Stimulated activated memory B cell treated with anti-CD40 and anti-IgM and Interleukin-4, amounts not matched to agents 10 μg/mL and 1 μg/mL and 100 μg/mL, for 72 hours (primary cell): ENCODE measurements at places on chromosomes 13 and 19.

- peak overlapping the region; percentile 83 for H3K27ac ChIP-seq
- peak; percentile 84 for ATAC-seq
- H3K36me3 ChIP-seq, result peaks cover 76% of the 10 kb centered on the region
- peak overlapping the region; percentile 53 for H3K4me3 ChIP-seq
- peaks cover 82% of the 10 kb centered on the region for H3K4me1 ChIP-seq
These were observed 7.5 kb downstream of the RPS9 start for GRCh38 chr19:54207983-54208783.

DNA sequence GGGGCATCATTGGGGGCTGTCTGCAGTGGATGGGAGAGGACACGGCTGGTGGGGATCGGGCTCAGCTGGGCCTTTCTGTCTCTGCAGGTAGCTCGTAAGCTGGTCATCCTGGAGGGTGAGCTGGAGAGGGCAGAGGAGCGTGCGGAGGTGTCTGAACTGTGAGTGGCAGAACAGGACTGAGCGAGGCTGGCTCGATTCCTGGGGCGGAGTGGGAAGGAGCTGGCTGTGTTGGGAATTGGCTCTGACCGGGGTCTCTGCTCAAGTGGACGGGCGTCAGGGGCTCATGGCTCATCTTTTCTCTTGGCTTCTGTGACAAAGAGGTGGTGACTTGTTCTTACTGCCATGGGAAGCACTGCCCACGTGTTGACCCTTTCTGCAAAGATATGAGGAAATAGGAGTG, 11.6 kb downstream of the TPM4 start:
- H3K36me3 ChIP-seq, result peaks cover 71% of the 10 kb centered on the region
- no peak overlapping the region for H3K4me3 ChIP-seq
- H3K27me3 ChIP-seq, result no peaks in the 10 kb centered on the region
- peaks cover 35% of the 10 kb centered on the region for H3K4me1 ChIP-seq

DNA sequence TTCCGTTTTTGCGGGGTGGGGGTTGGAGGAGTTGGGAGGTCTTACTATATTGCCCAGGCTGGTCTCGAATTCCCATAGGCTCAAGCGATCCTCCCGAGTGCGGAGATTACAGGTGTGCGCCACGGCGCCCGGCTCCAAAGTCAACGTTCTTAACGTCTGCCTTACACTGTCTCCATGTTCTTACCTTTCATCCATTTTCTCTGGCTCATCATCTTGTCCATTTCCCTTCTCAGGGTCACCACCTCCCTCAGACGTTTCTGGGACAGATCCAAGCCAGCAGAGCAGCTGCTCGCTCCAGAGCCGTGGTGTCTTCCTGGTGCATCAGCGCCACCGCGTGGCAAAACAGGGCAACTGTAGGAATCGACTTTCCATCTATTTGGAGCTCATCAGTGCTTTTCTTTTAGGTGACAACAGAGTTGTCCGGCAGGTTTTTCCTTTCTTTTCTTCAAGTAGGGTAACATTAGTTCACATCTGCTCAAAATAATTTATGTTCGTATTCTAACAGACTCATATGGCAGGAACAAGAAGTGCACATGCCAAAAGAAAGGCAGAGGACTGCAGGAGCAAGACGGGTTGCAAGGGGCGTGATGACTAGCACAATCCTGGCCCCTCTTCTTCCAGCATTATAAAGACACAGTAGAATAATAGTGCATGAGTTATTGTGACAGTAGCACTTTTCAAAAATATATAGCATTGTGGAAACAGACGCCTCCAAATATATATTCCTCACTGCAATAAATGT, 103.1 kb upstream of the ABCC4 start:
- H3K27me3 ChIP-seq, result peaks cover 39% of the 10 kb centered on the region
- peaks cover 12% of the 10 kb centered on the region for H3K4me1 ChIP-seq
- no peaks in the 10 kb centered on the region for H3K36me3 ChIP-seq
- H3K27ac ChIP-seq, result no peak overlapping the region

GRCh38 chr13:40179445-40180281, 486.8 kb downstream of the FOXO1 start:
- no peak overlapping the region for H3K4me3 ChIP-seq
- no peak overlapping the region for H3K27ac ChIP-seq
- no peak for ATAC-seq
- H3K36me3 ChIP-seq, result no peaks in the 10 kb centered on the region

- H3K4me1 ChIP-seq, result peaks cover 10% of the 10 kb centered on the region
- no peak overlapping the region for H3K27ac ChIP-seq
- H3K36me3 ChIP-seq, result peaks cover 10% of the 10 kb centered on the region
- H3K4me3 ChIP-seq, result no peak overlapping the region
- H3K27me3 ChIP-seq, result no peaks in the 10 kb centered on the region
These were observed 31.9 kb downstream of the ANKRD10 start for GRCh38 chr13:110882972-110883371.

DNA sequence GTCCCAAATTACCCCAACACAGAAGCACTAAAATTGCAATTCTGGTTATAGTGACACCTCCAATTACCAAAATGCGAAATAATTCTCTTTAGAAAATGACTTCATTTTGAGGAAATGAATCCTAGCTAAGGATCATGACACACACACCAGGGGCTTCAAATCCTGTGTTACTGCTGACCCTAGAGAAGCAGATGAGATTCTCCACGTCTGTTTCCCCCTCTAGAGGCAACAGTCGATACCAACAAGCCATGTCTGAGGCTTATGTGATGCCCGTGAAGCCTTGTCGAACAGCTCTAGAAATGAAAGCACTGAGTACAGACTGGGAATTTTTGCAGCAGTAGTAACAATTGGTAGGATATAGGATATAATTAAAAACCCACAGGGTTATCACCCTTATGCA, 153.6 kb upstream of the TMTC4 start:
- no peak overlapping the region for H3K4me3 ChIP-seq
- no peak for ATAC-seq
- no peaks in the 10 kb centered on the region for H3K36me3 ChIP-seq
- H3K27ac ChIP-seq, result no peak overlapping the region

DNA sequence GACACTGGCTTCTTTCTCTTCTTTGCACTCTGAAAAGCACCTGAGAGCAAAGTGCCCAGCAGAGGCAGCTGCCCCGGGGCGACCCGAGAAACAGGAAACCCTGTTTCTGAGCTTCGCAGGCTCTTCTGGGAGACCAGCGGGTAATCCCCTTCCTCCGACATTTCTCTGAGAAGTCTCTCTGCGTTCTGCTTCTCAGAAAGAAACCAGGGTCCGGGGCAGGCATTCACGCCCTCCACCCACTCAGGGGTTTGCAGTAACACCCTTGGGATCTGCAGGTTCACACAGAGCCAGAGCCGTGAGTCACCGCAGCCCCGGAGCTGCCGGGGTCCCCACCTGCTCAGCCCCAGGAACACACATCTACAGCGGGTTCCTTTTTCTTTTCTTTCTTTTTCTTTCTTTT, 86.0 kb downstream of the GADD45B start:
- H3K4me1 ChIP-seq, result peaks cover 76% of the 10 kb centered on the region
- peak overlapping the region; percentile 96 for H3K27ac ChIP-seq
- peak; percentile 98 for ATAC-seq
- H3K4me3 ChIP-seq, result peak overlapping the region; percentile 94

GRCh38 chr19:37977992-37978391, 71.0 kb downstream of the SIPA1L3 start:
- no peak for ATAC-seq
- no peaks in the 10 kb centered on the region for H3K27me3 ChIP-seq
- peaks cover 82% of the 10 kb centered on the region for H3K4me1 ChIP-seq
- H3K36me3 ChIP-seq, result peaks cover 25% of the 10 kb centered on the region

DNA sequence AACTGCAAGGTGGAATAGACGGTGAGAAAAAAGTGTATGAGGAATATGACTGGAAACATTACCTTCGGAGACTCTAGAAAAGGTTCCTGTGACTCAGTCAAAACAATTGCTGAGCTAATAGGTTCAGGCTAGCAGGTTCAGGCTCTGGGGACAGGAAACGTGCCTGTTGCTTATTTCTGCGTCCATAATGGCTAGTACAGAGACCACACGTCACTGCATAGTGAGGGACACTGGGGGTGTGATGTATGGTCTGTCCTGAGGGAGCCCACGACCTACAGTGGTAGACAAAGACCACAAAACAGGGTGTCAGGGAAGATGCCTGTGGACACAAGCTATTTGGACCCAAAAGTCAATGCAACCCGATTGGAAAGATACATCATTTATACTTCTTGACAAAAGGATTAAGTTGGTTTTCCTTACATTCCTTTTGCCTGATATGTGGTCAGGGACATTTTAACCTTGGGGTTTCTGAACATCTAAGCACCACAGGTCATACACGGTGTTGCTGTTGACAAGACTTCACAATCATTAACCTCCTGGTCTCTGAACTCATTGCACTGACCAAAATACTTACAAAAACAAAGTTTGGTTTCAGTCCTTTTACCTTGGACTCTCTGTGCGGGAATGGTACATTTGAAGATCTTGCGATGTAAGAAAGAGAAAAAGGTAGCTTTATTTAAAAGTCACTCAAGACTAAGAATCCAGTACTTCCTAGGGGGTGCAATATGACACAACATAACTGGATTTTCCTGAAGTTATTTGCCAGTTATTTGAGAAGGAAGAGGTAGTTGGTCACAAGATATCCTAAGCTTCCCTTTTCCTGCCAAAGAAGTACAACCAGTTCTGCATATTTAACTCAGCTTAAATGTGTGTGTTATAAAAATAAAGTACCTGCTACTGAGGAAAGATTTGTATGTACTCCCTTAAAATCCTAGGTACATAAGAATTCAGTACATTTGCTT, 20.0 kb downstream of the CRYL1 start:
- no peak for ATAC-seq
- H3K27me3 ChIP-seq, result no peaks in the 10 kb centered on the region
- peaks cover 12% of the 10 kb centered on the region for H3K36me3 ChIP-seq
- no peaks in the 10 kb centered on the region for H3K4me1 ChIP-seq

- H3K27ac ChIP-seq, result no peak overlapping the region
- ATAC-seq, result no peak
- H3K4me3 ChIP-seq, result no peak overlapping the region
- no peaks in the 10 kb centered on the region for H3K36me3 ChIP-seq
- no peaks in the 10 kb centered on the region for H3K4me1 ChIP-seq
These were observed 239.2 kb upstream of the RFC3 start for GRCh38 chr13:33578786-33579185.

DNA sequence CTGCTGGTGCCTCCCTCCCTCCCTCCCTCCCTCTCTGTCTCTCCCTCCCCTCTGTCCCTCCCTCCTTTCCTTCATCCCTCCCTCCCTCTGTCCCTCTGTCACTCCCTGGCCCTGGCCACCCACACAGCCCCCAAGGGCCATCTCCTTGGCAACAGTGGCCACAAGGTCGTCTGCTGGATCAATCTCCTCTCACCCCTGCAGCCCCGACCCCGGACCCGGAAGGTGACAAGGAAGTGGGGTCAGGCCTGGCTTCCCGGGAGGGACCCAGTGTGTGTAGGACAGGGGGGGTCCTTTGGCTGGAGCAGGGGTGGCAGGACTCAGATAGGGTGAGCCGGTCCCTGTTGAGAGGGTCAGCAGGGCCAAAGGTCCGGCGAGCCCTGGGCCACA, 21.9 kb upstream of the TCF3 start:
- peaks cover 11% of the 10 kb centered on the region for H3K4me1 ChIP-seq
- no peak for ATAC-seq
